ENCODE measurements at places on chromosomes 3 and 15.

GRCh38 chr3:134085034-134085775, 55.5 kb upstream of the SLCO2A1 start:
- no peak for DNase-seq

DNA sequence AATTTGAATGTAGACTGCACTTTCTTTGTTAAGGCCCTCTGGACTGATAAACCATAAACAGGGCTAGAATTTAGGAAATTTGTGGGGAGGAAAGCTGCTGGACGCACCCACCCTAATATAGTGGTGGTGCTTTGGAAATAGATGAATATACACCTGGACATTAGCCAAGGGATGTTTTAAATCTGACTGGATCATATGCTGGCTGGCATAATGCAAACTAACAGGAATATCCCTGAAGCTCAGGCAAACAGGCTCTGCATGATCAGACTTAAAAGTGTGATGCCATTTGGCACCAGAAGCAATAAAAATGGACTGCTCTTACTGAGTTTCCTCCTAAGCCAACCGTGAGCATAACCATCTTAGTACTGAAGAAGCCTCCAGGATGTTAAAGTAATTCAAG, 465.8 kb upstream of the ROBO1 start:
- no peak for DNase-seq

DNA sequence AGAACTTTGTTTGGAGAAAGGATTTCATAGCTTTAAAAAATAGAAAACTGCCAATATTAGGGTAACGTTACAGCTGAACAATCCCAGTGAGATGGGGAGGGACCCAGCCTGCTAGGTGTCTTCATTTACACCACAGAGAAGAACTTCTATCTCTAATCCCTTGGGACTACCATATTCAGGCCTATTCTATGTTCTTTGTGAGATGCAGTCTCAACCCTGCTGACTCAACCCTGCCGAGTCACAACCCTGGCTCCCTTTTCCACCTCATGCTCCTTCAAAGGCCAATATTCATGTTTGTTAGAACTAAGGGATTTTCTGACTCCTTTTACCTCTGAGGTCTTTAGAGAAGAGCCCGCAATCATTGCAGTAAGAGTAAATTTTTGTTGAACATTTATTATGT, 350.5 kb downstream of the EPHB1 start:
- no peak for DNase-seq

- DNase-seq = no peak
Observed at GRCh38 chr3:197899833-197900478, 50.0 kb upstream of the RPL35A start.

DNA sequence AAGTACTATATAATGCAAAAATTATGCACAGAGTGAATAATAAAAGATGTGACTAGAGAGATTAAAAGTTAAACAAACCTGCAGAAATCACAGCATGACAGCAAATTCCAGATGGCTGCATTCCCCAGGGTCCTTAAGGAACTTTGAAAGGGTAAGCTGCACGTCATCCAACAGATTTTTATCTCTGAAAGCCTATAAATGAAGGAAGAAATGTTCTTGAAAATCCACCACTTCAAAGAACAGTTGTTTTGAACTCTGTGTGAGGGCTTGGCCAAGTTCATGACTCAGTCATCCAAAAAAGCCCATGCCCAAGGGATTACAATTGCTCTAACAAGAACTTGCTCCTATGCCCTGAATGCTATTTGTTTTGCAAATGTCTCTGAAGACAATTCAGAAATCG, 603.6 kb downstream of the PLOD2 start:
- no peak for DNase-seq

- peak; percentile 79 for DNase-seq
Observed at GRCh38 chr15:66841953-66842681, 140.1 kb downstream of the SMAD6 start.

DNA sequence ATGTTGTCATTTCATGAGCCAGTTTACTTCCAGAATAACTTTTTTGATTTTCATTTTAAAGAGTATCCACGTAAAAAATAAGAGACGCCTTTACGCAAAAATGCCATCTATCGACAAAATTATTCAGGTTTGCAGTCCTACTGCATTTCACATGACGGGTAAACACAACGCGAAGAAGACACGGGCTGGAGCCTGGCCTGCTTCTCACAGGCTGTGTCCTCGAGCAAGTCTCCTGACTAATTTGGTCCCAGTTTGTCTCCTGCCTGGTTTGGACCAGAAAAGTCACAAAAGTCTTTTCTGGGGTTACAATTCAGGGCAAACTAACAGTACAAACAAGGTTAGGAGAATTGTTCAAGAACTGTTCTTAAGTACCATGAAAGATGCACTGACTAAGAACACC, 51.7 kb downstream of the CHSY1 start:
- DNase-seq = no peak

DNA sequence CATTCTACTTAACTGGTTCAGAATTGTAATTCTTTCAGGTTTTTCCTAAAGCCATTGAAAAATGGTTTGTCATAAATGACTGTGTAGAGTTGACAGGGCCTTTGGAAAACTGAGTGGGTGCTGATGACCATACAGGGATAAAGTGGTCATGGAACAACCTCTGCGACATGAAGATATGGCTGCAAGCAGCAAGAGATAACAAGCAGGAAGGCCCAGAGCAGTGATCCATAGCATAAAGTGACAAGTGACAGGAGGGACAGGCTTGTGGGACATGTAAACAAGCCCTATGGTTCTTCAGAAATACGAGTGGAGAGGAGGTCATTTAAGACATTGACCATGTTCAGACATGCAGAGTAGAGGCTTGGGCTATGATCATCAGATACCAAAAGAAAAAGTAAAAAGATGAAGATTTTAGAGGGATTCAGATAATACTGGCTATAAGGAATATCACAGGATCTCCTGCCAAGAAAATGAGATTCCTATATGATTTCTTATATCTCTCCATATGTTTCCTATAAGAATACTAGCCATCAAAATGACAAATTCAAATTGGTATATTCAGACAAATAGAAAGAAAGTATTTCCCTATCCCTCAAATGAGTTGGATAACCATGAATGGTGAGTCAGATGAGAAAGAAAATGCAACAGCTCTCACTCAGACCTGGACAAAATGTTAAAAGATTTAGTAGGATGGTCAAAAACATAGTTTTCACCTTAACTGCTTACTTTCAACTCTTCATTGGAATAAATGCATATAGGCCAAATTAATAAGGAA, 827.6 kb upstream of the CFAP20DC start:
- no peak for DNase-seq

- DNase-seq = no peak
Observed at GRCh38 chr3:194572944-194573491, 60.2 kb downstream of the TMEM44 start.

DNA sequence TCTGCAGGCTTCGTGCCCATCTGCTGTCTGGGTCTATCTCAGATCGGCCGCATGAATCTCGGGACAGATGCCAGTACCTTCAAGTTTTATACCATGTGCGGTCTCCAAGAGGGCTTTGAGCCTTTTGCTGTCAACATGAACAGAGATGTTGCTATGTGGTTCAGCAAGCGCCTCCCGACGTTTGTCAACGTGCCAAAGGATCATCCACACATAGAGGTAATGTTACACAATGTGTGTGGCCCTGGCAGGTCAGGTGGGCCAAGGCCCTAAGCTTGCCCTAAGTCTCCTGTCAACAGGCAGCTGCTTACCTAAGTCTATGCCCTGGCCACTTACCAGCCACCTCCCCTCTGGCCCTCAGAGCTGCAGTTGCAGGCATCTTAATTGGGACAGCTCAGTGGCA, 324.0 kb upstream of the CHRM5 start:
- no peak for DNase-seq

DNA sequence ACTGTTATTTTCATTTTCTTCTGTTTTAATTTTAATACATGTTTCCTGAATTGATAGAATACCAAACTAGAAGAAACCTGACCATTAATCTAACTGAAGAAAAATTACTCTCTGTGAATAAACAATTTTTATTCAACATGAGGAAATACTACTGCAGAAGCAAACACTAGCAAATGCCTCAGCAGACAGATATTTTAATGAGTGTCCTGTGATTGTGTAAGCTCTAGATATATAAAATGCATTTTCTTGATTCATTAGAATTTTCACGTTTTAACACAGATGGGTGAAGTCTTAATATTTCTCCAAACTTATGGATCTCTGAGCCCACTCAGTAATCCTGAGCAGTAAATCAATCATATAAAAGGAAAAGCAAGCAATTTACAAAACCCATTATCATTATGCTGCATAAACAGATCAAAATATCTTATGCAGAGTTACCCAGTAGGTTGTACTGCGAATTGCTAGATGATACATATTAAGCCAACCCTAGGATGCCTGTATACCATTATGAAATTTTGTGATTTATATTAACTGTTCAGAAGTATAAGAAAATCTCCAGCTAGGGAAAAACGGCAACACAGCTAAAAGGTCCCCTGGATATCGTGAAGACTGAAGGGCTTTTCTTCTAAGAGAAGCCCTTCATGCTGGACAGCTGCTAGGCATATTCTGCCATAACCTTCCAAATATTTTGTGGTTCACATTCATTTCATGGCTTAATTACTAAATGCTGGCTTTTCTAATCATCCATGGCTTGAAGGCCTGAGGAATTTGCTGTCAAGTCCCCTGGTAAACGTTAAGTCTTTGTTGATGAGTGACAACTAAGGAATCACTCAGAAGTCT, 157.7 kb upstream of the TGFBR2 start:
- DNase-seq = no peak

- DNase-seq = no peak
Observed at GRCh38 chr3:88151358-88151757, 1.6 kb downstream of the C3orf38 start.

DNA sequence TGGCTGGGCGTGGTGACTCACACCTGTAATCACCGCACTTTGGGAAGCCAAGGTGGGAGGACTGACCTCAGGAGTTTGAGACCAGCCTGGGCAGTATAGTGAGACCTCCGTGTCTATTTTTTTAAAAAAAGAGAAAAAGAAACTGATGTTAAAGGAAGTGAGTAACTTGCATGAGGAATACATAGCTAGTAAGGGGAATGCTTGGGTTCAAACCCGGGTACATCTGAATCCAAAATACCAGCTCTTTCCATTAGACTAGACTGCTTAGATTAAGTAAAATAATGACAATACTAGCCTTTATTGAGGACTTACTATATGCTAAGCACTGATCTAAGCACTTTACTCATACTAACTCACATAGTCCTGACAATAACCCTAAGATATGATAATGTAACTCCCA, 22.4 kb downstream of the TM4SF4 start:
- no peak for DNase-seq

DNA sequence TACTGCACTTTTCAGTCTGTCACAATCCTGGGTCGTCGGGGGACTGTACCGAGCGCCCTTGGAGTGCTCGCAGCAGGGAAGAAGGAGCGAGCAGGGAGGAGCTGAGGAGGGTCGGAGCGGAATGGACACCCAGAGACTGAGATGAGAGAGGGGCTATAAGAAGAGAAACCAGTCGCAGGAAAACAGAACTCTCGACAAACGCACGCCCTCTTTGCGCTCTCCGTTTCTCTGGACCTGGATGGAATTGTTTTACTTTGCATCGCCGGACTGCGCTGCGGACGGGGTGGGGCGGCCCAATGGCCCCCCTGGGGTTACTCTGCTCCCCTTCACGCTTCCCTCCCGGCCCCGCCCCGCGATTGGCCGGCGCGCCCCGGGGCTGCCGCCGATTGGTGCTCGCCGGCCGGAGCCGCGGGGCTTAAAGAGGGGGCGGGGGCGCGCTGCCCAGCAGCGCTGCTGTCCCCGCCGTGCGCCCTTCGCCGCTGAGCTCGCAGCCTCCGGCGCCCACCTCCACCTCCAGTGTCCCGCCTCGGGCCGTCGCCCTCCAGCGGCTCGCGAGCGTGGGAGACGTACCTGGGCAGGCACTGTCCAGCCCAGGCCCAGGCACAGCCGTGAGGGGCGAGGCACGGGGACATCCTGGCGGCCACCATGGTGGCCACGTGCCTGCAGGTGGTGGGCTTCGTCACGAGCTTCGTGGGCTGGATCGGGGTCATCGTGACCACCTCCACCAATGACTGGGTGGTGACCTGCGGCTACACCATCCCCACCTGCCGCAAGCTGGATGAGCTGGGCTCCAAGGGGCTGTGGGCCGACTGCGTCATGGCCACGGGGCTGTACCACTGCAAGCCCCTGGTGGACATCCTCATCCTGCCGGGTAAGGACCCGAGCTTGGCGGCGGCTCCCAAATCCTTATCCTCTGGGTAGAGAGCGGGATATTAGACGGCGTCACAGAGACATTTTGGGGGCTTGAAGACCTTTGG, at the start of gene CLDN11:
TSS of gene CLDN11 (plus strand) at position 447 of the 977 bp plus-strand sequence. CDS start at position 646, 199 bp downstream.
- peak; percentile 30 for DNase-seq

DNA sequence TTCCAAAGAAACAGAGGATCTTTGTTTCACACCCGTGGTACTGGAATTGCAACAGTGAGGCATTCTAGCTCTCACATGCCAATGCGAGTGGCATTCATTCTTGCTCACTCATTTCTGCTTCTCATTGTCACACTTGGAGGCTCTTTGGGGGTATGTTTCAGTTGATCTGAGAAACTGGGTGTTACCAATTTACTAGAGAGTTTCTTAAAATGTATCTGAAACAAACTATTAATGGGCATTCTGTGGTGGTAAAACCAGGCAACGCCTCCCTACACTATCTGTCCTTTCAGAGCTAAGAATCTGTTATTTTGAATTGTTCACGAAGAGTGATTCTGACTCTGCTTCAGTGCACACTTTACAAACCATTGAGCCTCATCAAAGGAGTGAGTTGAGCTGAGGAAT, 140.6 kb upstream of the BHLHE40 start:
- no peak for DNase-seq

- DNase-seq = no peak
Observed at GRCh38 chr15:69226023-69226355, 65.6 kb downstream of the GLCE start.

Measured in prostate gland (tissue), 2 donors.